NCI-H187 (cell line): ENCODE measurements at places on chromosomes 4 and X.

GRCh38 chrX:110671068-110671803, 124.4 kb downstream of the CHRDL1 start:
- no peak for DNase-seq

DNA sequence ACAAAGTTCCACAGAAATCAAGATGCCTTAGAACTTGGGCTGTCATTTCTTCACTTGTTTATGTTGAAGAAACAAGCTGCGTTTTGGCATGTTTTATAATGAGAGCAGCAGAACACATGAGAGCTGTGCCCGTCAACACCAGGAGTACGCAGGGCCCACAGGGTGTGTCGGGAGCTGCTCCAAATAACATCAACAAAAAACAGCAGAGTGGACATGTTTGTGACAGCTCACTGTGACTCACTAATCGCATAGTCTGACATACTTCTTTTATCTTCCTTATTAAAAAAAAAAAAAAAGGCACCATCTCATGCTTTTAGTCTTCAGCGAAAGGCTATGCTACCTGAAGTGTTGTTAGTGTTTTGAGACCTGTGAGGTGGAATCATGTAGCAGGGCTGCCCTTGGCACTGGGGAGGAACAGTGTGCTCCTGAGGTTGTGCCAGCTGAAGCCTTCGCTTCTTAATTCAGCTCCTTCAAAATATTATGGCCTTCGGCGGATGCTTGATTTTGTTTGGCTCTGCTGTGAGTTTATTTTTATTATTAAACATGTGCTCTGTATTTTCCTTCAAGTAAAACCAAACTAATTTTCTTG, 32.8 kb downstream of the FHDC1 start:
- no peak for DNase-seq

DNA sequence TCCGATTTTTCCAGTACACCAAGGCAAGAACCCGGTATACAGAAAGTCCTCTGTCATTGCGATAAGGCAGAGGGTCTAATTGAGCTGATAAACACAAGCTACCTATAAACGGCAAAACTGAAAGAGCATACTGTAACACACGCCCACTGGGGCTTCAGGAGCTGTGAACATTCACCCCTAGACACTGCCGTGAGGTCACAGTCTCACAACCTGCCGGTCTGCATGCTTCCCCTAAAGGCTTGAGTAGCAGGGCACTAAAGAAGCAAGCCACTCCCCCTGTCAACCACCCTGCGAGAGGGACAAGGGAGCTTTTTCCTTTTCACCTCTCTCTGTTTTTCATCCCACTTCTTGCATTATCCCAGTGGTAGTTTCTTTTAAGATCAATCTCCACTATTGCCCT, 22.4 kb upstream of the F9 start:
- no peak for DNase-seq

- DNase-seq = no peak
Measured at GRCh38 chrX:12567857-12568256, 223.4 kb upstream of the PRPS2 start.

- DNase-seq = no peak
Measured at GRCh38 chrX:110168585-110168984, 149.3 kb downstream of the AMMECR1 start.

GRCh38 chr4:164068392-164068791, 573.9 kb downstream of the TMA16 start:
- DNase-seq = no peak

GRCh38 chr4:52837716-52838558, 24.2 kb upstream of the RASL11B start:
- DNase-seq = no peak

DNA sequence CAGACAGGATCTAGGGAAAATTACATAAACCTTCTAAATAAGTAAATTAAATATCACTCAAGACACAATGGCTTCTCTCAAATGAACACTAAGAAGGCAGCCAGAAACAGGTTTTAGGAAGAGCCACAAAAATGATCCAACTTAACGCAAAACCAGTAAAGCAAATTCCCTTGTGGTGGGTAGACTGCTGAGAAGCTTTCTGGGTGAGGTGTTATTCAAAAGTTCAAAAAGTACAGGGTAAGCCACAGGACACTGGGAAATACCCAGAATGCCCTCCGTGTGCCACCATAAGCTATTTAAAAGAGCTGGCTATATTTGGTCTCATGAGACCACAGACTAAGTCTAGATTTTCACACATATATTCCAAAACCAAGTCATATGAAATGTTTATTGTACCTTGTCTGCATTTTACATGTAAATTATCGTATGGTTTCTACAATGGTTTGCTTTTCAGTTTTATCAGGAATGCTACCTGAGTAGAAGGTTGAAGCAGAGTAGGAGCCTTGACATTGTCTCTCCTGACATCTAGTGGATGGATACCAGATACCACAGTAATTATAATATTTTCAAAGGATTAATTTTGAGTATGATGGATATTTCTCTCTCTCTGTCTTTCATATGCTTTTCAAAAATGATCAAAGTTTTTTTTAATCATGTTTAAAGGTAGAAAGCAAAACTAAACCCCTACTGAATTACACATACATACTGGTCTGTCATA, 109.3 kb upstream of the KLHL13 start:
- DNase-seq = no peak

DNA sequence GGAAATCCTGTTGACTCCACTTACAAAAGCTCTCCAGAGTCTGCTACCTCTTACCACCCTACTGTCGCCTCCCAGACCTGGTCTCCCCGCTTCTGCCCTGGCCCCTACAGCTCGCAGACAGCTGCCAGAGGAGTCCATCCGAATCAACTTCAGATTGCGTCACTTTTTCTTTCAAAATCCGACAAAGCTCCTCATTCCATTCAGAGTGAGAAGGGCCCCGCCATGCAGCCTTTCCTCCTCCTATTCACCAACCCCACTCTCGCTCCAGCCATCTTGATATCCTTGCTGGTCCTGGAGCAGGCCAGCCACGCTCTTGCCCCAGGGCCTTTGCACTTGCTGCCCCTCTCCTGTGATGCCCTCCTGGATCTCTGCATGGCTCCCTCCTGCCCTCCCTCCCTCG, 5.2 kb upstream of the OPN1LW start:
- no peak for DNase-seq

GRCh38 chrX:134625315-134625718, 33.0 kb downstream of the PLAC1 start:
- DNase-seq = no peak

- no peak for DNase-seq
Measured at GRCh38 chr4:16154451-16154850, 70.6 kb upstream of the PROM1 start.

GRCh38 chrX:66731398-66731797, 92.5 kb upstream of the EDA2R start:
- no peak for DNase-seq

GRCh38 chrX:113873056-113873455, 710.8 kb upstream of the HTR2C start:
- no peak for DNase-seq

DNA sequence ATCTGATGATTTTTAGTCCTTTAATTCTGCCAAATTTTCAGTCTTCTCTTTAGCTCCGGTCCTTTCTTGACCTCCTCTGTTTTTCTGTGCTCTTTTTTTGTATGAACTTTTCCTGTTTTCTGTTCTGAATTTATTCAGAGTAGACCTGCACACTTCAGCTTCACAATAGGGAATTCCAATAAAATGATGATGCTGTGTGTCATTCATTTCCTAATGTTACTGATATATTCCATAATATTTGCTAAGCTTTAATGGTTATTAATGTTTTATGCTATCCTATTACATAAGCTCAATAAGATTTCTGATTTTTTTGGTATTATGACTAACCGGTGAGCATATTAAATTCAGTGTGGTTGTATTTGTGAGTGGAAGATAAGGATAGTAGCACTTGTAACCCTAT, 13.9 kb upstream of the MAD2L1 start:
- DNase-seq = no peak

DNA sequence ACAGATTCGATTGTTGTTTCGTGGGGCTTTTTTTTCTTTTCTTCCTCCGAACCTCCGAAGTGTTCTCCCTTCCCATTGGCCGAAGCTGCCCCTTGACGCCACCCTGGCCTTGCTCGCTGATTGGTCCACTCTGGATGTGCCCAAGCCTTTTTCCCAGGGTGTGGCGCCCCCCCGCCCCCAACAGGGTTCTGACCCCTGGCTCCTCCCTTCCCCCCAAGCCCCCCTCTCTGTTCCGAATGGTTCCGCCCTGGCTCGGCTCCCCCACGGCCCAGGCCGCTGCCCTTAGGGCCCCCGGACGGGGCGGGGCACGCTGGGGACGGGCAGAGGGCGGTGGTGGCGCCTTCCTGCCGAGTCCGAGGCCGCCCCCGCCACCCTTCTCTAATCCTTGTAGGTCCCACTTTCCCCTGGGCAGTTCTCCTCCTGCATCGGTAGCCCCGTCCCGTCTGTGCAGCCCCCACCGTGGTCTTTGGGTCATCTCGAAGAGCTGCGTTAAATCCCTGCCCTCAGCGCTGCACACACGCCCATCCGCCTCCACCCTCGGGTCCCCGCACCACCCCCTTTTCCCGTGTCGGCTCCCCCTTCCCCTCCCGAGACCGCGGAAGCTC, 25.5 kb downstream of the UTP14A start:
- DNase-seq = peak; percentile 47

GRCh38 chr4:186030399-186030775, 38.6 kb upstream of the TLR3 start:
- no peak for DNase-seq

DNA sequence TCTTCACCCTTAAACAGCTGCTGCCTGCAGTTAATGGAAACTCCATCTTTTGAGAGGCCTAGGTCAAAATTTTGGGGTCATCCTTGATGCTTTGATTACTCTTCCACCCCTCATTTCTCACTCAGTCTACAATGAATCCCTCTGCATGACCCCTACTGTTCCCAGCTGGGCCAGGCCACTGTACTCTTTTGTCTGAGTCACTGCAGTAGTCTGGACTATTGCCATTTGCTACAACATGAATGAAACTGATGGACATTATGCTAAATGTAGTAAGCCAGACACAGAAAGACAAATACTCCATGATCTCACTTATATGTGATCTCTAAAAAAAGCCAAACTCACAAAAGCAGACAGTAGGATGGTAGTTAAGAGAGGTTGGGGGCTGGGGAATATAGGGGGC, 28.3 kb downstream of the STK32B start:
- no peak for DNase-seq

DNA sequence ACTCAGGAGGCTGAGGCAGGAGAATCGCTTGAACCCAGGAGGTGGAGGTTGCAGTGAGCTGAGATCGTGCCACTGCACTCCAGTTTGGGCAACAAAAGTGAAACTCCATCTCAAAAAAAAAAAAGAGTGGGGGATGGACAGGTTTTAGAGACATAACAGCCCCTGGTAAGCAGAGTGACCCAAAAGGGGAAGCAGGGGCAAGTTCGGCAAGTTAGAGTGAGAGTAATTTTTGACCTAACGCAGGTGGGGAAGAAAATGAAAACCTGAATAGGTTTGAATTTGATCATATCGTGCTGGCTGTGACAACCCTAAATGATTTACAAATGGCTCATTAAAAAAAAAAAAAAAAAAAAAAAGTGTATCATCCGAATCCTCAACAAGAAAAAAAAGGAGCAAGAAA, 25.7 kb upstream of the TMEM131L start:
- no peak for DNase-seq

DNA sequence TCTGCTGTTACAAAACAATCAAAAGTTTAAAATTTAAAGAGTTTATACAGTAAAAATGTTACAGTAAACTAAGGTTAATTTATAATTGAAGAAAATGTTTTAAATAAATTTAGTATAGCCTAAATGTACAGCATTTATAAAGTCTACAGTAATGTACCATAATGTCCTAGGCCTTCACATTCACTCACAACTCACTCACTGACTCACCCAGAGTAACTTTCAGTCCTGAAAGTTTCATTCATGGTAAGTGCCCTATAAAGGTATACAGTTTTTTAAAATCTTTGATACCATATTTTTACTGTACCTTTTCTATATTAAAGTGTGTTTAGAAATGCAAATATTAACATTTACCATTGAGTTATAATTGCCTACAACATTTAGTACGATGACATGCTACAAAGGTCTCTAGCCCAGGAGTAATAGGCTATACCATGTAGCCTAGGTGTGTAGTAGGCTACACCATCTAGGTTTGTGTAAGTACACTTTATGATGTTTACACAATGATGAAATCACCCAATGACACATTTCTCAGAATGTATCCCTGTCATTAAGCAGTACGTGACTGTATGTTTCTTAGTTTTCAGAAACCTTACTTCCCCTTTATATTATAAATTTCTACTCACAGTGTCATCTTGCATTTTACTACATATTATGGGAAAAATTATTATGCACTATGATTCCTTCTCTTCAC, 320.8 kb downstream of the ADAM29 start:
- no peak for DNase-seq

DNA sequence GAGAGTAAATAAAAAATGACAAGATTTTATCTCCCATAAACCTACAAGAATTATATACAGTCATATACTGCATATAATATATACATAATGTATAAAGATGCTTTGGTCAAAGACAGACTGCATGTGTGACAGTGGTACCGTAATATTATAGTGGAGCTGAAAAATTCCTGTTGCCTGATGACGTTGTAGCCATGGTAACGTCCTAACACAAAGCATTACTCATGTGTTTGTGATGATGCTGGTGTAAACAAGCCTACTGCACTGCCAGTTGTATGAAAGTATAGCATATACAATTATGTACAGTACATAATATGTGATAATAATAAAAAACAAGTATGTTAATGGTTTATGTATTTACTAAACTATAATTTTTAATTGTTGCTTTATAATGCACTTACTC, 245.2 kb upstream of the CENPE start:
- DNase-seq = no peak

- no peak for DNase-seq
Measured at GRCh38 chr4:13483136-13483767, 888 bp downstream of the RAB28 start.

DNA sequence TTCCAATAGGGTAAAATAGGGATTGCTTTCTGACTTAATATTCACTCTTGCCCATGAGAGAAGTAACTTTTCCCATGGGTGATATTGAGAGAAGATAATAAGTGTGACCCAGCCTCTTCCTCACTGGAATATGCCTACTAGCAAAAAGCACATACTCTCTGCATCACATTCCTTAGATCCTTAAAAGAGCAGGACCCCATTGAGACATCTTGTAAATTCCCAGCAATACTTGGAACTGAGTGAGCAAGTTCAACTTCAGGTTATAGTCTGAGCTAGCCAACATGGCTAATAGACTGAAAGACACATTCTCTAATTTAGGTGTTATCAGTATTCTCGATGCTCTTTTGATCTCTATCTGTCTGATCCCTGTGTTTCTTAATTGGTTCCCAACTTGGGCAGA, 1372.3 kb downstream of the STIM2 start:
- no peak for DNase-seq

GRCh38 chr4:108175966-108176365, 7.2 kb upstream of the LEF1 start:
- no peak for DNase-seq

DNA sequence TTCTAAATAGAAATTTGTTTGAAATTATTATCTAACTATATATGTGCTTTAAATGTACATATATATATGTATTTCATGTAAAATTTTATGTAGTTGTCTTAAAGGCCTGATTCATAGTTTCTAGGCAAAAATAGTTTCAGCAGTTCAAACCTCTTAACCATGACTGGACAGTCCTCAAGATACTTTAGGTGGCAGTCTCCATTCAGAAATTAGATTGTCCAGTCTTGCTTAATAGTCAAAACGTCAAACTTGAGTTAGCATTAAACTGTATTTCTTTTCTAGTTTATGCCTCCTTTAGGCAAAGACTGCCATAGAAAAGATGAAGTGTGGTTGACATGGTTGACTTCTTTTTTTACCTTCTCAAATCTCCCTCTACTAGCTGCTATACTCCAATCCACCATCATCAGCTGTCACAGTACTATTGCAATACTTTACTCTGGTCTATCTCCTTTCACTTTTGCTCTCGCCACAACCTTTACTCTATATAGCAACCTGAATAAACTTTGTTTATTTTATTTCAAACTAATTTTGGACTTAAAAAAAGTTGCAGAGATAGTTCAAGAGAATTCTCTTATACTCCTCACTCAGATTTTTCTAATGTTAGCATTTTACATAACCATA, 395.6 kb upstream of the DIPK2B start:
- no peak for DNase-seq
